ENCODE measurements at places on chromosomes 5 and 9. TPM values are rescaled to one million over a fixed set of nuclear protein-coding genes. Genes with fewer than 3 reads are reported as not detected.

DNA sequence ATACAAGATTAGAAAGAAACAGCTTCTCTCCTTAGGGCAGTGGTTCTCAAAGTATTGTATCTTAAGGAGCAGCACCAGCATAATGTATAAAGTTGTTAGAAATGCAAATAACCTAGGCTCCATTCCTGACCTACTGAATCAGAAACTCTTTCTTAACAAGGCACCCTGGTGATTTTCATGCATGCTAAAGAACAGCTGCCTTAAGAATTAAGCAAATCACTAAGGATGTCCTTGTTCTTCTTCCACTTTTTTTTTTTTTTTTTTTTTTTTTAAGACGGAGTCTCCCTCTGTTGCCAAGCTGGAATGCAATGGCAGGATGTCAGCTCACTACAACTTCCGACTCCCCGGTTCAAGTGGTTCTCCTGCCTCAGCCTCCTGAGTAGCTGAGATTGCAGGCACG lies 1095.2 kb upstream of the EDIL3 start:
- H3K27ac ChIP-seq, result no peak overlapping the region
- no peaks in the 10 kb centered on the region for H3K27me3 ChIP-seq
- DNase-seq, result no peak

The DCTN4 gene
- 22.8 TPM for polyA plus RNA-seq

- H3K27me3 ChIP-seq, result no peaks in the 10 kb centered on the region
- no peak overlapping the region for H3K27ac ChIP-seq
- H3K4me3 ChIP-seq, result no peak overlapping the region
- H3K36me3 ChIP-seq, result no peaks in the 10 kb centered on the region
- no peak for DNase-seq
- no peaks in the 10 kb centered on the region for H3K4me1 ChIP-seq
Measured at GRCh38 chr5:51599587-51599986, 216.3 kb downstream of the ISL1 start.

The IFNA21 gene
- polyA plus RNA-seq, result not detected

- no peak overlapping the region for H3K4me3 ChIP-seq
- no peaks in the 10 kb centered on the region for H3K27me3 ChIP-seq
- no peaks in the 10 kb centered on the region for H3K36me3 ChIP-seq
- H3K27ac ChIP-seq, result no peak overlapping the region
- DNase-seq, result no peak
- no peaks in the 10 kb centered on the region for H3K4me1 ChIP-seq
Measured at GRCh38 chr9:110476251-110476650, 103.3 kb downstream of the SVEP1 start.

The TRIM36 gene
- 0.42 TPM for polyA plus RNA-seq

DNA sequence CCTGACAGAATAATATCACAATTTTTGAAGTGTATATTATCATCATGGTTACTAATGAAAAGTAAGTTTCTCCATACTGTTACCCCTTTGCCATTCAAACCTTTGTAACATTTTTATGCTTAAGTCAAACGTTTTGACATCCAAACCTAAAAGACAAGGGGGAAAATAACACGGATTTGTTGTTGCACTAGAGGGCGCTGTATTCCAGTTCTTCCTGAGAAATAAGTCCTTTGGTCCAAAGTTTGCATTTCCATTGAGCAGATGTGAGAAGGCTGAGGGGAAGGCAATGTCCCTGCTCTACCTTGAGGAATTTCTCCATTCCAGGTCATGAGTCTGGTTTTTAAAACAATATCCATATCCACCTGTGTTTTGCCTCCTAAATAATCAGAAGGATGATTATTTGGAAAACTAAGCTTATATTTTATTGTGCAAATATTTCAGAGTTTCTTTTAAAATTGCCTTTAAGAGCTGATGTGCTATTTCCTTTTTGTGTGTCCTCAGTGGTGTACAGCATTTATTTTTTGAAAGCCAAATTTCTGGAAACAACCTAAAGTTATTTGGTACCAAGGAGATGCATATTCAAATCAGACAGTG lies 9.7 kb downstream of the LECT2 start:
- no peak overlapping the region for H3K4me3 ChIP-seq
- peaks cover 28% of the 10 kb centered on the region for H3K36me3 ChIP-seq
- no peaks in the 10 kb centered on the region for H3K4me1 ChIP-seq
- peak; percentile 66 for DNase-seq
